ENCODE measurements at places on chromosomes 1 and 21.
A peak's percentile ranks its signal among the peaks of the same experiment; 100 is the strongest.

DNA sequence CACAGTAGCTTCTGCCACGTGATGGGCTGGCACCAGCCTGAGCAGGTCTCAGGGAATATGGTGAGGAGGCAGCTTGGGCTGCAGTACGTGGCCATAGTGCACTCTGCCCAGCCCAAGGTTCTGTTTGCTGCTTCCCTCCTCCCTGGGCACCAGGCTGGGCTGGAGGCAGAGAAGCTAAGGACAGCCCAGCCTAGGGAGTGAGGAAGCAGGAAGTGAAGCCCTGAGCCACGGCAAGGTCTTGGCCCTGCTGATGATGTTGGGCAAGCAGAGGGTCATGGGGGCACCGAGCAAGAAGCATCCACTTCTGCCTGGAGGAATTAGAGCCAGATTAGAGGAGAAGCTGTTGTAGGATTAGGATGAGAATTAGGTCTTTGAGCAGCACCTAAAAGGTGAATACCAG, 326.7 kb upstream of the VAMP3 start:
- DNase-seq, result no peak

GRCh38 chr21:16377120-16377658, 647.4 kb downstream of the USP25 start:
- DNase-seq, result no peak

DNA sequence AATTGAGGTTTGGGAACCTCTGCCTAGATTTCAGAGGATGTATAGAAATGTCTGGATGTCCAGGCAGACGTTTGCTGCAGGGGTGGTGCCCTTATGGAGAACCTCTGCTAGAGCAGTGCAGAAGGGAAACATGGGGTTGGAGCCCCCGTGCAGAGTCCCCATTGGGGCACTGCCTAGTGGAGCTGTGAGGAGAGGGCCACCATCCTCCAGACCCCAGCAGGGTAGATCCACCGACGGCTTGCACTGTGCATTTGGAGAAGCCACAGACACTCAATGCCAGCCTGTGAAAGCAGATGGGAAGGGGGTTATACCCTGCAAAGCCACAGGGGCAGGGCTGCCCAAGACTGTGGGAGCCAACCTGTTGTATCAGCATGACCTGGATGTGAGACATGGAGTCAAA, 354.6 kb downstream of the ZNF326 start:
- DNase-seq, result no peak

DNA sequence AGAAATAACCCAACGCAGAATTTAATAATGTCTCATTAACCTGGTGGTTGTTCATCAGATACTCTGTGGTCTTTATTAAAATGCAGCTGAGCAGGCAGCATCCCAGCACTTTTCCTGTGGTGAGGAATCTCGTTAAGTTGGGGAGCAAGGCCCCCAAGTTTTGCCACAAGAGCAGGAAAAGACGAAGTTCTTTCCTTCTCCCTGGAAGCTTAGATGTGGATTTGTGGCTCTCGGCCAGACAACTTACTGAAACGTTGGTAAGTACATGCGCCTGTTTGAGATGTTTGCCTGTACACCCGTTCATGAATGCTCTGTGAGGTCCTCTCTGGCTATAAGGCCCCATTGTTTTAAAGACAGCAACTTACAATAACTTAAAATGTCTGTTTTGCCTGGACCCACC, 34.3 kb upstream of the PDE9A start:
- DNase-seq, result no peak

- DNase-seq, result no peak
These were observed 378.7 kb downstream of the LMO4 start for GRCh38 chr1:87707411-87707810.

- no peak for DNase-seq
These were observed 9.3 kb downstream of the SAMD11 start for GRCh38 chr1:932776-933602.

GRCh38 chr1:53577761-53578100, 118.5 kb downstream of the DMRTB1 start:
- no peak for DNase-seq

DNA sequence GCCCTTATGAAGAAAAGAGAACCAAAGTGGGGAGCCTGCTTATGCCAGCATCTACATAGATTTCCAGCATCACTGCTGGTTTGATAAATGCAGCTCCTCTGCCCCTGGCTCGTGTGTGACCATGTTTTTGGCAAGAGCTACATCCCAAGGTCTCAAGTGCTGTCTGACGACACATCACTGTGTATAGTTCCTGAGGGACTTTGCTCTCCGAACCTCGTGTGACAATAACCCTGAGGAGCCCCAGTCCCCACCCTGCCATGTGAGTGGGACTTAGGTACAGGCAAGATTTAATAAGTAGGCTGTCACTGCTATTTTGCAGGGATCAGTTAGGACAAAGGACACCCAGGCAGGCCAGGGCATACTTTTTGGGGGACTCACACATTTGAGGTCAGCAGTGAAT, 28.8 kb upstream of the RERE start:
- DNase-seq, result no peak

- DNase-seq, result no peak
These were observed 327.9 kb upstream of the C1orf174 start for GRCh38 chr1:4227986-4228385.

- no peak for DNase-seq
These were observed 79.7 kb downstream of the SCMH1 start for GRCh38 chr1:41162441-41162840.

- DNase-seq, result no peak
These were observed 16.4 kb upstream of the TARBP1 start for GRCh38 chr1:234495231-234495990.

- DNase-seq, result no peak
These were observed 99.8 kb downstream of the PSMG1 start for GRCh38 chr21:39083377-39084008.

DNA sequence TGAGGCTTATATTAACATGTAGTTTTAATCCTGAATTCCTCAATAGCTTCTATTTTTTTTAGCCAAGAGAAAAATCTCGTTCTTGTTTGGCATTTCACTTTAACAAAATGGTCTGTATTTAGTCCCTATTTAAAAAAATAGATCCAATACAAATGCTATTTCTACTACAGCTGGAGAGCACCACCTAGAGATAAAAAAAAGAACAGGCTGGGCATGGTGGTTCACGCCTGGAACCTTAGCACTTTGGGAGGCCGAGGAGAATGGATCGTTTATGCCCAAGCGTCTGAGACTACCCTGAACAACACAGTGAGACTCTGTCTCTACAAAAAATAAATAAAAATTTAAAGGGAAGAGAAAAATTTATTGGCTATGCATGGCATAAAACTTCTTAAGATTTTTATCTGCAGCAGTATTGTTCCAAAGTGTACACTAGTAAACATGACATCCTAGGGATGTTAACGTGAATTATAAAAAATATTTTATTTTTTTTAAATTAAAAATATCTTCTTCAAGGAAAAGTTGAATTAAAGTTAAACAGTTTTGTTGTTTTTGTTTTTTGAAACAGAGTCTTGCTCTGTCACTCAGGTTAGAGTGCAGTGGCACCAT, 4.4 kb downstream of the ST7L start:
- DNase-seq, result peak; percentile 29

DNA sequence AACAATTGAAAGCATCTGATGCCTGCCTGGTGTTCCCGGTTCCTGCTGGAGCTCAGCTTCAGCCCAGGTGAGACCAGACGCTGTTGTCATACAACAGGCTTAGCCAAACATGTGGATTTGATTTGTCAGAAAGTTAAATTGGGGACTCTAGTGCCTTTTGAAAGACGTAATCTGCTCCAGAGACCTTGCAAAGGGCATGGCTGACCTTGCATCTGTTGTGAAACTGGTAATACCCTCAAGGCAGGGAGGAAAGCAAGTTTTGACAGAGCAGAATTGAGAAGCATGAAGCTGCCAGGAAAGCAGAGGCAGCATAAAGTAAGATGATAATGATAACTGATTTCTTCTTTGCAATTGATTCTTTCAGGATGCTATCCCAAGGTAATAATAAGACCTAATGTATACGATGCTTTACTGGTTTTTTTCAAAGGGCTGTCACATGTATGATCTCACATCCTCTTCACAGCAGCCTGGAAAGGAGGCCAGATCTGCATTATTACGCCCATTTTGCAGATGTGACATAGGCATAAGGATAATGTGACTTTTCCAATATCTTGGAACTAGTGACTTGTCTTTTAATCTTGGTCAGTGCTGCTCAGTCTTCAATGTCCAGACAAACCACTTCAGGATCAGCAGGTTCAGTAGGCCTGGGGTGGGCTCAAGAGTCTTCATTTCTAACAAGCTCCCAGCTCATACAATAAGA, 24.7 kb upstream of the CNN3 start:
- no peak for DNase-seq

DNA sequence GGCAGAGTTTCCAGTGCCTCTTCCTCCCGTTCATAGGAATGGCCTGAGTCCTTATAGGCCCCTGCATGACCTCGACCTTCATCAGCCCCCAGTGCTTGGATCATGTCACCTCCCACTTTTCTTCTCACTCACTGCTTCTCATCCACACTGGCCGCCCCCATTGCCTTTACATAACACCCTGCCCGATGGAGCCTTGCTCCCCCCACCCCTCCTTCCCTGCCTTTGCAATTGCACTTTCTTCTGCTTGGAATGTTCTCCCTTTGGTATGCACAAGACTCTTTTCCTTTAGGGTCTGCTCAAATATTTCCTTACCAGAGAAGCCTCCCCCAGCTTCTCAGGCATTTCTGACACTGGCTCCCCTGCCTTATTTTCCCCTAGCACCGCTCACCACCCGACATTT, 125.2 kb upstream of the KCNJ6 start:
- no peak for DNase-seq

- DNase-seq, result peak; percentile 94
These were observed at the start of gene SRSF11 for GRCh38 chr1:70221238-70222121. SRSF11 (plus strand) TSS chr1:70221380; CDS start chr1:70221637, 257 bp downstream.

DNA sequence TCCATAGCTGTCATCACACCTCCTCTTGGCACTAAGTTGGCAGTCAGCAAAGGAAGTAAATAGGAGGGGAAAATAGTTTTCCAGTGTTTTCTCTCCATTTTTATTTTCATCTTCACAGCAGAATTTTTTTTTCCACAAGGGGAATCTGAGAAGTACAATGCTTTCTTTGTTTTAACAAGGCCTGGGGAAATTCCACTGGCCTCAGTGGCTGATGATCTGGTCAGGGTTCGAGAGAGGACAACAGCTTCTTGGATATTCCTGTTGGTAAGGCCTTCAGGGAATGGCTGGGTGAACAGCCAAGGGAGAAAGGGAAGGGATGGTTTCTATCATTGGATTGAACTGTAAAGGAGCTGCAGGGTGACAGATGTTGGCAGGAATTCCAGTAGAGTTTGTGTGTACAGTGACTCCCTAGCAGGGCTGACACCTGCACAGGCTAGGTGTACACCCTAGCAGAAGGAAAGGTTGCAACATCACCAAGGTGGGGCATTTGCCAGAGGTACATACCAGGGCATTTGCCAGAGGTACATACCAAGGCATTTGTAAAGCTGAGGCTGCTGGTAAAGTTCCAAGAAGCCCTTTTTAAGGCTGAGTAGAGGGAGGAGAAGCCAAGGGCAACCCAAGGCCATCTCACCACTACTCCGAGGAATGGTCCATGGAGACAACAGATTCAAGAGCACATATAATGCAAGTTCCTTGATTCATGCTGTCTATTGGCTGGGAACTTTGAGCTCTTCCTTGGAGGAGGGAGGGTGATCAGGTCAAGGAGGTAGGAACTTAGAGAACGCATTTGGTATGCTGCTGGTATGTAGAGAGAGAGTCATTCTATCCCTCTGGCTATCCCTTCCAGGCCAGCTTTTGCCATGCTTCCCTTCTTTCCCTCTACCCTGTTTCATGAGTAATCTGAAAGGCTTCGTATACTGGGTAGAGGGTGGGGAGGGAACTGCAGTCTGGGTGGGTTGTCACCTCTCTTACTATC, 3.1 kb downstream of the GJA5 start:
- no peak for DNase-seq

DNA sequence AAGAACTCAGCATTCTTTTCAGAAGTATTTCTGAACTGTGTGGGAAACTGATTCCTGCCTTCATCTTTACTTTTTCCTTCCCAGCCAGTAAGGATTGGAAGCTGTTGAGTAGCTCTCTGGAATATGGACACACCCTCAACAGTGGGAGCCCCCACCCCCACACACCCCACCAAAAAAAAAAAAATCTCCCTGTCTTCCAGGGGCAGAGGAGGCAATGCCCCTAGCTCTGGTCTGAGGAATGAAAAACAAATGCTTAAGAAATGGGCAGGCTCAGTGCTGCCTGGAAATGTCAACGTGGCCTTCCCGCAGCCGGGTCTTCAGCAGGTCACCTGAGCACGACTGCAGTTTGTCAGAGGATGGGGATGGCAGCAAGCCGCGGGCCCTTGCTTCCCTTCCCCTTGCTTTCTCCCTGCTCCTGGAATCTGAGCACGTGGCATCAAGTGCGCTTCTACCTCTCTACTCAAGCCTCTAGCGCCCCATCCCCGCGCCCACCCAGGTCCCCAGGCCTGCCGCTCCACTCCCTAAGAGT, 479 bp downstream of the RGS16 start:
- DNase-seq, result no peak

GRCh38 chr1:213110349-213111300, 59.6 kb downstream of the RPS6KC1 start:
- no peak for DNase-seq

DNA sequence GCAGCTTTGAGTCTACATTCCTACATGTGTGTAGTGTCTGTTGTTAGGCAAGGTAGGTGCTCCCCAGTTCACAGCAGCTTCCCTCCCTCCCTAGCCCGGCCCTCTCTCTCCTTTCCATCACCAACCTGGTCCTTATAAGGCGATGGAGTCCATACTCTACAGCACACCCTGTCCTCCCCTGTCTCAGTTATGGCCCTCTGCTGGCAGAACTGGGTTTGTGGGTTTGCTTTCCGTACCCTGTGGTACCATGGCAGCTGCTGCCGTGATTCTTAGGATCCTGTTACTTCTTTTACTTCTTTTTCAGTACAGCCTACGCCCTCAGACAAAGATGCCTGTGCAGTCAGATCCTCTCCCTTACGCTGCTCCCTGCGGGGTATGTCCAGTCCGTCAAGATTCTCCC, 31.7 kb downstream of the AK5 start:
- DNase-seq, result peak; percentile 9

DNA sequence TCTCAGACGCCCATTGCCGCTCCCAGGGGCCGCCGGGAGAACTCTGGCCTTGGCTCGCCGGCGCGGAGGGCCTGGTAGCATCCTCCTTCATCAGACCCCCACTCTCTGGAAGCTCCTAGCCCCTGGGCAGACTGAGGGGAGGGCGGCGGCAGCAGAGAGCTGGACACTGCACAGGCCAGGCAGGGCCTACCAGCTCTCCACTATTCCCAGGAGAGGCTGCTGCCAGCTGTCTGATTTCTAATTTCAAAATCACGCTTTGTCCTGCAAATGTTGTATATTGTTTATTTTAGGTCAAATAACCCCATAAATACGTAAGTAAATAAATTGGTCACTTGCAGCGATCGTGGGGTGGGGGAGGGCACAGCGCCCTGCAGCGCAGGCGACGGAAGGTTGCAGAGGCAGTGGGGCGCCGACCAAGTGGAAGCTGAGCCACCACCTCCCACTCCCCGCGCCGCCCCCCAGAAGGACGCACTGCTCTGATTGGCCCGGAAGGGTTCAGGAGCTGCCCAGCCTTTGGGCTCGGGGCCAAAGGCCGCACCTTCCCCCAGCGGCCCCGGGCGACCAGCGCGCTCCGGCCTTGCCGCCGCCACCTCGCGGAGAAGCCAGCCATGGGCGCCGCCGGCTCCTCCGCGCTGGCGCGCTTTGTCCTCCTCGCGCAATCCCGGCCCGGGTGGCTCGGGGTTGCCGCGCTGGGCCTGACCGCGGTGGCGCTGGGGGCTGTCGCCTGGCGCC, at the start of gene MTARC1:
TSS of gene MTARC1 (plus strand) at position 577 of the 732 bp plus-strand sequence. CDS start at position 609, 32 bp downstream.
- no peak for DNase-seq

GRCh38 chr1:19205845-19206244, 4.2 kb downstream of the UBR4 start:
- no peak for DNase-seq

GRCh38 chr1:47235241-47235681, 3.2 kb upstream of the TAL1 start:
- no peak for DNase-seq

- DNase-seq, result no peak
These were observed 32.7 kb downstream of the ADSS2 start for GRCh38 chr1:244419024-244419423.

Measured in central memory CD4-positive, alpha-beta T cell (primary cell).